H7 (cell line): ENCODE measurements at places on chromosomes 4 and X. TPM values are rescaled to one million over a fixed set of nuclear protein-coding genes. Genes with fewer than 3 reads are reported as not detected.

AR gene
- 8.3 and 10.3 TPM in 2 replicates for total RNA-seq

DGAT2L6 gene
- total RNA-seq, result 0.07 TPM in 1 of 2 replicates, not detected in the other

DNA sequence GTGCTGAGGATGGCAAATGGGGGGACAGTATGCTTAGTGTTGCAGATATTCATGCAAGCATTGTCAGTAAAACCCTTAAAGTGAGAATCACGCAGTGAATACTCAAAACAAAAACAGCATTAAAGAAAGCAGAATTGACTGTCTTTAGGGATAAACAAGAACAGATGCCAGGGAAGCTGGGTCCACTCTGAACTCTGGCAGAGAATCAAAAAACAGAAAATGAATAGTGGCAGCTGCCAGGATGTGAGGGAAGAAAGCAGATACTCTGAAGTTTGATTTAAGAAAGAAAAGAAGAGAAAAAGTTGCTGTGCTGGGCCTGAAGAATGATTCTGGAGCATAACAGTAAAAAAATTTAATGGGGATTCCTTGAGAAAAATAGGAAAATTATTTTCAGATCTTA is 131.5 kb downstream of the GABRA2 start:
- no peak for DNase-seq

SAGE1 gene
- 0.03 and 0.33 TPM in 2 replicates for total RNA-seq

DNA sequence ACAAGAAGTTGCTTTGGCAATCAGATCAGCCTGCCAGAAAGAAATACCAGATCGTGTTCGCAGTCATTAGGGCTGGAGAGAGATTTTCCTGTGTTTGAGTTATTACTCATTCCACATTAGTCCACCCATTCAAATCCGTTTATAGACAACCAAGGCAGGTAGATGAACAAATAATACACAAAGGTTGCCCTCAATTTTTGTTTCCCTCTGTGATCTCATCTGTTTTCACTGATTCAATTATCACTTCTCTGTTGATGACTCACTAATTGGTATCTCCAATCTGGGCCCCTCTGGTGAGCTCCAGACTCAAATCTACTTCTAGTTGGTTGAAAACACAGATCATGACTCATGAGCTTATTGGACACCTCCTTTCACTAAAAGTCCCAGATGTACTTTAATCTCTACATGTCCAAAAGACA is 54.5 kb downstream of the CHM start:
- DNase-seq, result no peak

DNA sequence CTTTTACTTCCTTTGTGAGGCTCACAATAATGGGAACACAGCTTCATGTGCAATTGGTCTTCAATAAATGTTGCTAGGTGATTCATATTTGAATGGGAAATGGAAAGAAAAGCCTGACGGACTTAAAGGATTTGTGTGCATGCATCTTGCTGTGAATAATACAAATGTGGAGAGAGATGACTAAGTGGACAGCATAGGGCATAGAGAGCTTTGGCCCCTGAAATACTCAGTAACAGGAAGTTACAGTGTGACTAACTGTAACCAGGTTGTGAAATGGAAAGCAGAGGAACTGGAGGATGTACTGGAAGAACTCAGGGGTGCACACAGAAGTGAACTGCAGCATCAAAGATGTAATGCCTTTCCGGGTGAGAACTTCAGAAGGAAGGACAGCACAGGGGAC is 206.7 kb downstream of the MGST2 start:
- DNase-seq, result no peak

ZNF185 gene
- total RNA-seq, result 7.0 and 7.8 TPM in 2 replicates

- DNase-seq, result no peak
These were observed 255.9 kb downstream of the ADAMTS3 start for GRCh38 chr4:72313121-72313520.

GRCh38 chr4:168273838-168274237 is 44.7 kb downstream of the DDX60 start:
- no peak for DNase-seq

- DNase-seq, result no peak
These were observed 71.3 kb upstream of the FBXW7 start for GRCh38 chr4:152607178-152607577.

TLL1 gene
- total RNA-seq, result 0.31 and 1.1 TPM in 2 replicates

MSANTD1 gene
- total RNA-seq, result 0.07 and 0.24 TPM in 2 replicates
